Esophagus squamous epithelium (tissue), 5 donors: ENCODE measurements at places on chromosomes 5 and 9.

- DNase-seq = no peak
Observed at GRCh38 chr9:29717631-29718030, 2144.3 kb upstream of the C9orf72 start.

DNA sequence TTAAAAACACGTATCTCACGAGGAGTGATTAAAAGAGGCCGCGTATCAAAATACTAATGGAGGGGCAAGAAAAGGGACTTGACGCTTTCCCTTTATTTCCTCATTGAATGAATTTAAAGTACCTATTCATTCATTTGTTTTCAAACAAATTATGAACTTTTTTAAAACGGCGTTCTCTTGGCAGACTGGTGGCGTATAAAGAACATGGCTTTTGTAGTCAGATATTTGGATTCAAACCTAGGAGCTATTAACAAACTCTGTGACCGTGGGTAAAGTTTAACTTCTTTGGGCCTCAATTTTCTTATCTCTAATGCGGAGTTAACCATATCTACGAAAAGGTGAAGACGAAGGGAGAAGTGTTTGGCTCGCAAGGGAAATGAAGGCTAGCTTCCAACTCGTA lies 876 bp downstream of the CAAP1 start:
- DNase-seq = no peak

DNA sequence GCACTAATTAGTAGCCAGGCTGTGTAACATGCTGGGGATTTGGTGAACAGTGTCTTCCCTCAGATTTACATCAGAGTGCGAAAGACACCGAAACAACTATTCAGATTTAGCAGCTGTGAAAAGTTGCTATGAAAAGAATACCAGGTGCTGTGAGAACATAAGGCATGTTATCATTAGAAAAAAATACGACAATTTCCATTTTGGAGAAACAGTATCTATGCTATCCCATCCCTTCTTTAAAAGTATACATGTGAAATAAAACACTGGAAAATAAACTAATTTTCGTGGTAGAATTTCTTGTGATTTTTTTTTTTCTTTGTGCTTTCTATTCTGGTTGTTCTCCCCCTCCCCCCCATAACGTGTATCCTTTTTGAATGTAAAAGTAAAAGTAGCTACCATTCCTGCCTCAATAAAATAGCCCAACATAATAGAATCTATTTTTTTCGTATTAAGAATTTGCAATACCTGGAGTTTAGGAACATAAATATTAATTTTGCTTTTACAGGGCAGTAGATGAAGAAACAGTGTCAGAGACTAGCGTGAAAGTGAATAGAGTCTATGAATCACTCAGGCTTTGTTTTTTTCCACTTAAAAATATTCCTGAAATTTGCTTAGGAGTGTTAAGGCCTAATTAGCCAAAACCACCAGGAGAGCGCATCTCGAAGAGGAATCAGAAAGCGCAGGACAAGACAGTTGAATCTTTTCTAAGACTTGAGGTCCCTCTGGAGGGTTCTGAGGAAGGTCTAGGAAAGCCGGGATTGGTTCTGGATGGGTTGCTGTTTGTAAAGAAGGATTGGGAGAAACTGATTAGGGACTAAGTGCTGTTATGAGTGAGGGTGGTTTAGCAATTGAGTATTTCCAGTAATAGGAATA lies 813 bp upstream of the SLU7 start:
- DNase-seq = no peak

GRCh38 chr9:95425910-95426551 lies 90.7 kb downstream of the PTCH1 start:
- no peak for DNase-seq

GRCh38 chr5:55569513-55569865 lies 34.7 kb upstream of the PLPP1 start:
- no peak for DNase-seq

DNA sequence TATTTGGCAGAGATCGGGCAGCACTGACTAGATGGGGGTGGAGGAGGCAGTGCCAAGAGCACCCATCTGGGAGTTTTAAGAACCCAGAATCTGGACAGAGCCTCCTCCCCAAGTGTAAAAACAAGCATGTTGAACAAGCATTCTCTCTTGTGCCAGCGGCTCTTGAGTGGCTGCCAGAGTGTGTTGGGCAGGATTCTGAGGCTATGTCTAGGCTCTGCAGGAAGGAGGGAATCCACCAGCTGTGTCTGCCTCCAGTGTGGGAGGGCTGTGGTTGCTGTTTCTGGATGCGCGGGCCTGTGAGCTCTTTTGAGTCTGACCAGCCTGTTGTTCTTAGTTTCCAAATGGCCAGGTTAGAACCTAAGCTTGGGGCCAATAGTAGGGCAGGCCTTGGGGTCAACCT lies 39.8 kb downstream of the HMCN2 start:
- no peak for DNase-seq

GRCh38 chr5:1889321-1890065 lies 6.8 kb upstream of the IRX4 start:
- no peak for DNase-seq

- DNase-seq = no peak
Observed at GRCh38 chr9:109286981-109287380, 33.9 kb downstream of the EPB41L4B start.

DNA sequence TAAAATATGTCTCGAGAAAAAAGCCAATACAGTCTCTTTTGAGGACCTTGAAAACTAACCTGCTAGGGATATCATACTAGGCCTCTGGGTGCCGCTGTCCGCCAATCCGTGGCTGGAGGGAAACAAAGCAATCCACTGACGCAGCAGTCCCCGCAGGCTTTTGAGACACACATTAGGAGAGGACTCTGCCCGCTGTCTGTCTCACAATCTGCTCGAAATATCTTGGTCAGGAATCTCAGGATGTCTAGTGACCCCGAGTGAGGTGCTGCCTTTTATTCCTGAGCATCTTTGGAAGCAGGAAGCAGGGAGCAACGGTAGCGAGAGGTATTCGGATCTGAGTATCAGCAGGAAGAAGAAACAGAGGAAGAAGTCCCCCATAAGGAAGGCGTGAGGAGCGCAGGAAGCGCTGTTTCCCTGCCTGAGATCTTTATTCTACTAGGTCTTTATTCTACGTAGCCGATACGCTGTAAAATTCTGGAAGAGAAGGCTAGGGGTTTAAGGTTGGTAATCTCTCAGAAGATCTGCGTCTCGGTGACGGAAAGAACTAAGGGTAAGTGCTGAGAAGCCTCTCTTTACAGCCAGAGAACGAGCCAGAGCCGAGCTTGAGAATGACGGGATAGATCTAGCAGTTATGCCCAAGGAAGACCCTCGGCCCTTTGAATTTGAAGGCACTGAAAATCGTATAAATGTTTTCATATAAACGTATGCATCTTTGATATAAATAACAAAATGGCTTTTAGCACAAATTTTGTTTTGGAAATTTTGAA lies 4.0 kb upstream of the PCDHGA1 start:
- DNase-seq = no peak

DNA sequence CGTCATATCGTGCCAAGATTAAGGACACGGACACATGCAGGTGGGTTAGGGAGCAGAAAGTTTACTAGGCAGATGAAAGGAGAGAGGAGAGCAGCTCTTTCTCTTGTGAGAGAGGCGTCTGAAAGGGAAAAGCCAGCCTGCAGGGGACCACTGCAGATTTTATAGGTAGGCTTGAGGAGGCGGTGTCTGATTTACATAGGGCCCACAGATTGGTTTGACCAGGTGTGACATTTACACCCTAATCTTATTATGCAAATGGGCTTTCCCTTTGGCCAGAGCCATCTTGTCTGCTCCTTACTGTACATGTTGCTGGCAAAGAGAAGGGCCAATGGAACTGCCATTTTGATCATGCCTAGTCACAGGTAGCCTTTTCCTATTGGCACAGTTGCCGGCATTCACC lies 137.2 kb upstream of the TAF11L2 start:
- DNase-seq = no peak

GRCh38 chr5:180090769-180091546 lies 19.4 kb upstream of the RNF130 start:
- DNase-seq = no peak

DNA sequence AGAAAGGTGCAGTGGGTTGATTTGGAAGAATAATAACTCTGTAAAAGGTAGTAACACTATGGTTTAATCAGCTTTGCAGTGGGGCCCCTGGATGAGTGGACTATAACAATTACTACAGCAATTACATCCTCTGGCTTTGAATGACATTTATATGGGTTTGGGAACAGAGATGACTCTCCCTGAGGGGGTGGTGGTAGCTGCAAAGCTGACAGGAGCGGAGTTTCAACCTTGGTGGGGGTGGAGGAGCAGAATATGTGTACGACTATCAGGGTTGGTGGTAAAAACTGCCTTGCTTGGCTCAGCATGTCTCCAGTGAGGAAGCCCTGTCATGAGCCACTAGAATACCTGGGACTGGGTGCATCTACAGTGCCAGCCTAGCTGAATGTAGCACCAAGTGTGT lies 28.3 kb upstream of the NR3C1 start:
- no peak for DNase-seq

- no peak for DNase-seq
Observed at GRCh38 chr5:146490089-146490843, 25.7 kb downstream of the GPR151 start.

- DNase-seq = no peak
Observed at GRCh38 chr5:10481241-10481935, 39.7 kb downstream of the ROPN1L start.
